Astrocyte of the cerebellum (primary cell): ENCODE measurements at places on chromosomes 1 and 21.
A peak's percentile ranks its signal among the peaks of the same experiment; 100 is the strongest.

DNA sequence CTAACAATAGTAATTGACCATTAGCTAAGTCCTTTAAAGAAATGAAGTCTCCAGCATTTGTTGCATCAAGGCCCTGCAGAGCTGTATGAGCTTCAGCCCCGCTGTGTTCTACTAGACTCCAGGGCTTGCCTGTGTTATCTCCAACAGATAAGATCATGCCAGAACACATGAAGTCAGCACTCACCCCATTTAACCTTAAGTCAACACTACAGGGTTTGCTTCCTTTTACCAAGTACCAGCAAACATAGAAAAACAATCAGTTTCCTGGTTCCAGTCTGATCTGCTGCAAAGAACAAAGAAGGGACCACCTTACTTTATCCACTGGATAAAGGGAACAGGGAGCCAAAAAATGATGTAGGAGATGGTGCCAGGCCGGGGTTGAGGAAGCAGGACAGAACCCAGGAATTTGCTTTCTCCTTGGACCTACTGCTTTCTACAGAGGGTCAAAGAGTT lies 41.3 kb upstream of the ENAH start:
- peak; percentile 9 for DNase-seq

- DNase-seq = no peak
Measured at GRCh38 chr21:44527156-44527982, 12.6 kb downstream of the KRTAP10-1 start.

DNA sequence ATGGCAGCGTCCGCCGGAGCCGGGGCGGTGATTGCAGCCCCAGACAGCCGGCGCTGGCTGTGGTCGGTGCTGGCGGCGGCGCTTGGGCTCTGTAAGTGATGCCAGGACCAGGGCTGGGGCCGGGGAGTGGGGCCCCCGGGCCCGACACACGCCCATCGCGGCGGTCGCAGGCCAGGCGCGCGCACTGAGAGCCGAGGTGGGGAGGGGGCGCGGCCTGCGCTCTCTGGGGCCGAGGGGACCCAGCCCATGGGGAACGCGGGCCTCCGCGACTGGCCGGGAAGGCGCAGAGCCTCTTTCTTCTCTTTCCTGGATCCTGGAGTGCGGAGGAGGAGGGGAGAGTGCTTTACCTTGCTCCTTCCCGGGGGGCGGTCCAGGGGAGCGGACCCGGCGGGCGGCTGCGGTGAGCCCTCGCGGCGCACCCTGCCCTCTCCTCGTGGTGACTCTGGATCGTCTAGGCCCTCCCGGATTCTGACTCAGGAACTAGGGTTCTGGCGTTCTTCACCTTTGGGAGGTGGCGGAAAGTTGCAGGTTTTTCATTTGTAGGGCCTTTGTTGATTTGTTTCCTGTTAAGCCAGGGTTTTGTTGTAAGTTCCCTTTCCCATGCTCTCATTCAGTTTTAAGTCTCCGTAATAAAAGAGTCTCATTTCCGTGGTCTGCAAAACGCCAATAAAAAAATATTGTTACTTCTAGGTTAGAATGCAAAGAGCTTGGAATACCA lies 529 bp downstream of the MPZL1 start:
- no peak for DNase-seq

GRCh38 chr1:7222695-7223015 lies 437.4 kb downstream of the CAMTA1 start:
- DNase-seq = no peak

DNA sequence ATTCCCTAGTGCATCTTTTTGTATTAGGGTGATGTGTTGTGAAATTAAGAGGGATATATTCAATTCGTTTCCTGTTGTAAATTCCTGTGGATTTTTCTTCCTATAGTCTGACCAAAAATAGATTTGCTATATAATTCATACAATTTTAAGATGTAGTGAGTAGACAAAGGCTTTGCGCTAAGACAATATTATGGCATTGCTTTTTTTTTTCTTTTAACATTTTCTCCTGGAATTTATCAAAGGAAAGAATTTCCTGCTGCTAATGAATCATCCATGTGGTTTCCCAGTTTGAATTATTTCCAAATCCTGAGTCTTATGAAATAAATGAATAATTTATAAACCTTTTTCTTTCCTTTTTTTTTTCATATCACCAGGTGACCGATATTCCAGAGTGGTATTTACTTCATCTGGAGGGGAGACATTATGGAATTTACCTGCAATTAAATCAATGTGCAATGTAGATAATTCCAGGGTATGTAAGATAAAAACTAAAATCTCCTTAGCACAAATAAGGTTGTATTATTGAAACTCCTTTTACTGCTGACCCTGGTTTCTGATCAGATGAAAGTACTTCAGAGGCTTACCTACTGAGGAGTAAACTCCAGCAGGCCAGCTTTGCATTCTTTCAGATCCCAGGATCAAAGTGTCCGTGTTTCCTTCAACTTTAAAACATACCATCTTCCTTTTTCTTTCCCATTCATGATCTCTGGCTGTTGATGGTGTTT lies 148.4 kb downstream of the TLR5 start:
- peak; percentile 84 for DNase-seq

GRCh38 chr1:3000671-3001470 lies 20.4 kb upstream of the ACTRT2 start:
- no peak for DNase-seq

DNA sequence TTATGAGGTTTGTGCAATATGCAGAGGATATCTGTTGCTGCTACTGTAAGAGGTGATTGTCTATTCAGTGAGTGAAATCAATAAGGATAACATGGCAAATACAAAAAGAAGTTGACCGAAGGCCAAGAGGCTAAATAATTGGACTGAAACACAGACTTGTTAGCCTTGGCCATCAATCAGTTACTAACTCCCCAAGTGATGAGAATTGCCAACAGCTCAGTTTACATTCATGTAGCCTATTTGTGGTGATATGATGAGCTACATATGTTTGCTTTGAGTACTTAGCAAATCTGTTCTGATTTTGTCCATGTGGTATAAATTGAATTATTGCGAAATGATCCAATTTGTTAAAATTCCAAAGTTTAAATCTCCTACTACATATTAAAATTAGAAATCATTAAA lies 68.6 kb upstream of the VAV3 start:
- DNase-seq = no peak

- no peak for DNase-seq
Measured at GRCh38 chr1:24893431-24893830, 36.6 kb downstream of the RUNX3 start.

- no peak for DNase-seq
Measured at GRCh38 chr21:43188592-43189210, 19.9 kb downstream of the CRYAA start.

- peak; percentile 26 for DNase-seq
Measured at GRCh38 chr1:44076066-44076465, 42.6 kb upstream of the KLF17 start.

DNA sequence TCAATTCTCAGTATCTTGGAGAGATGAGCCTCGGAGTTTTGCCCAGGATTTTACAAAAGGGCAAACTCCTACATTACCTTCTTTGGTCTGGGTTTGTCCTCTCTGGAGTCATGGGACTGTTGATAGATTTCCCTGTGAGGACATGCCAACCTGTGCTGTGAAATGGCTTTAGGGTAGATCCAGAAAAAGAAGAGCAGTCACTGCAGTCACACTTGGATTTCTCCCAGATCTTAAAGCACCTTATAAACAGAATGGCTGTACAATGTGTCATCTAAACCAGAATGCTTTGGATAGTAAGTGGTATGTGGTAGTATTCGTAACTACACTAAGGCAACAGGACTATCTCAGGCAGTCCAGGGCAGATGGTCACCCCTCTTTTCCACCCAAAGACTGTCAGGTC lies 1.9 kb upstream of the CSRP1 start:
- DNase-seq = no peak

DNA sequence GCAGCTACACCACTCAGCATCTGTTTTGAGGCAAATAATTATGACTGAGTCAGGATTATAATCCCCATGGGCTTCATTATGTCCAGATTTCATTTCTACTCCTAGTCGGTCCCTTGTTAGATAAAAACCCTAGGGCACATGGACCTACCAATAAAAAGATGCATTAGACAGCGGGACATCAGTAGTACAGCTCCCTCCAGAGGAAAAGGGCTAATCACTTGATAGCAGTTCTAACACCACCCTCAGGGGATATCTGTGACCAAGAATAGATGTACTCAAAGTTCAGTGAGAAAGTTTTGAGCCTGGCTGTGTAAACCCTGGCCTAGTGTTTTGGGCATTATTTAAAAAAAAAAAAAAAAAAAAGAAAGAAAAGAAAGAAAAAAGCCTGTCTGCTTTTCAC lies 10.0 kb downstream of the GJA8 start:
- DNase-seq = no peak

GRCh38 chr1:100039591-100039990 lies 69.8 kb downstream of the SLC35A3 start:
- no peak for DNase-seq

GRCh38 chr1:11929849-11930248 lies 3.6 kb upstream of the KIAA2013 start:
- no peak for DNase-seq

- DNase-seq = no peak
Measured at GRCh38 chr1:30191154-30191702, 532.2 kb downstream of the MATN1 start.

DNA sequence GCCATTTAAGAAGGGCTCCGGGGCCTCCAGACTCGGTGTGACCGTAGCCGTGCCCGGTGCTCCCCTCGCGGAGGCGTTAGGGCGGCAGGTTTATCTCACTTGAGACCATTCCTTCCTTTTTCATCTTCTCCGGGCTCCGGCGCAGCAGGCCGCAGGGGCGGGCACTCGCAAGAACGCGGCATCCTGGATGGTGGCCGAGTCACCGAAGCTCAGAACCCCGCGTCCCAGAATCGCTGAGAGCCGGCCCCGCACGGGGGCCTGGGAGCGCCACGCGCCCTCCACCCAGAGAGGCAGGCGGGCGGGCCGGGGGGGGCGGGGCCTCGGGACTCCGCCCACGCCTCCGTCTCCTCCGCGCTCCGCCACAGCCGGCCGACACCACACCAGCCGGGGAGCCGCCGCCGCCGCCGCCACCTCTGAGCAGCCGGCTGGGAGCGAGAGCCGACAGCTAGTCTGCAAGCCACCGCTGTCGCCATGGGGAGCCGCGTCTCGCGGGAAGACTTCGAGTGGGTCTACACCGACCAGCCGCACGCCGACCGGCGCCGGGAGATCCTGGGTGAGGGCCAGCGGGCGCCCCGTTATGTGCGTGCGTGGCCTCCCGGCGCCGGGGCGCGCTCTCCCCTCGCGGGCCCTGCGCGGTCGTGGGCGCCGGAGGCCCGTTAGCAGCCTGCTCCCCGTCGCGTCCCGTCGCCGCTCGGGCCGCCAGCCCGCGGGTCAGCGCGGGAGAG lies at the start of gene DEGS1:
DEGS1 (plus strand) TSS at position 375 of the 725 bp plus-strand sequence; CDS start at position 472, 97 bp downstream.
- DNase-seq = no peak

DNA sequence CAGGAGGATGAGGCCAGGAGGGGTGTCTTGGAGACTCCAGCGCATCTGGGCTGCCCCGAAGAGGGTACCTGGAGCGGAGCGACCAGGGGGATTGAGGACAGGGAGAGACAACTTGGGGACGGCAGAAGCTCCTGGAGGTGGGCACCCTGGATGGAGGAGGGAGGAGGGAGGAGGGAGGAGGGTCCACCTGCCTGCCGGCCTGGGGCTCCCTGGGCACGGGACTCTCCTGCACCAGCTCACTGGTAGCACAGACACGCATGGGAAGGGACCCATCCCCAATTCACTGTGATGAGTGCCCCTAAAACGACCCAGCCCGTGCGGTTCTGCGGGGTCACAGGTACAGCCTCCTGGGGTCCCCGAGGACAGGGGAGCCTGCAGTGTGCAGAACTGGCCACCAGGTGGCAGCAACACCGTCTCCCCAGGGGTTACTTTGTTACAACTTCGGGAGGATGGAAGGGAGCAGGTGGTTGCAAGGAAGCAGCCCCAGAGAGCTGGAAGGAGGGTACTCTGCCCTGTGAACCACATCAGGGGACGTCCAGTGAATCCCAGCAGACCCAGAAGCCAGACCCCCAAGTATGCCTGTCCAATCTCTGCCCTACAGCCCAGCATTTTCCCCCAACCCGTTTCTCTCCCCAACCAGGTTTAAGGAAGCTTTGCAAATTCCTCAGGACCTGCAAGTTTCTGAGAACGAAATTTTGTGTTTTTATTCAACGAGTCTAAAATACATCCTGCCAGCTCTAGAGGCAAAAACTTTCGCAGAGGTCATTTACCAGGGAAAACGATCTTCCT lies 482.4 kb downstream of the NPHP4 start:
- peak; percentile 2 for DNase-seq

DNA sequence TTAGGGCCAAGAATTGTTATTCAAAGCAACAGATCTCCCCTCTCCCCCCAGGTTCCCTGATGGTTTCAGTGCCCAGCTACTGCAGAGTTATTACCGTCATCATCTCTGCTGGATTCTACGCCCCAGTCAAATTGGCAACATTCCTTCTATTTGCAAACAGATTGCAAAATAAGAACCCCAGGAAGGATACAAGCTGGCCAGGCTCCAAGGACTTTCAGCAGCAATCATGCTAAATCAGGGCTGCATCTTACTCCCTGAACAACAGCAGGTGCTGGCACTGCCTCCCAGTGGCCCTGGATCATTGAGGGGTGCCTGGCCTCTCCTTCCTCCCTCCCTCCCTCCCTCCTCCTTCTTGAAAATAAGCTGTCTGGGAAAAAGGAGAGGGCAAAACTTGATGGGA lies 521.6 kb upstream of the BEND5 start:
- peak; percentile 24 for DNase-seq

GRCh38 chr1:221099747-221100595 lies 220.7 kb downstream of the HLX start:
- DNase-seq = no peak

DNA sequence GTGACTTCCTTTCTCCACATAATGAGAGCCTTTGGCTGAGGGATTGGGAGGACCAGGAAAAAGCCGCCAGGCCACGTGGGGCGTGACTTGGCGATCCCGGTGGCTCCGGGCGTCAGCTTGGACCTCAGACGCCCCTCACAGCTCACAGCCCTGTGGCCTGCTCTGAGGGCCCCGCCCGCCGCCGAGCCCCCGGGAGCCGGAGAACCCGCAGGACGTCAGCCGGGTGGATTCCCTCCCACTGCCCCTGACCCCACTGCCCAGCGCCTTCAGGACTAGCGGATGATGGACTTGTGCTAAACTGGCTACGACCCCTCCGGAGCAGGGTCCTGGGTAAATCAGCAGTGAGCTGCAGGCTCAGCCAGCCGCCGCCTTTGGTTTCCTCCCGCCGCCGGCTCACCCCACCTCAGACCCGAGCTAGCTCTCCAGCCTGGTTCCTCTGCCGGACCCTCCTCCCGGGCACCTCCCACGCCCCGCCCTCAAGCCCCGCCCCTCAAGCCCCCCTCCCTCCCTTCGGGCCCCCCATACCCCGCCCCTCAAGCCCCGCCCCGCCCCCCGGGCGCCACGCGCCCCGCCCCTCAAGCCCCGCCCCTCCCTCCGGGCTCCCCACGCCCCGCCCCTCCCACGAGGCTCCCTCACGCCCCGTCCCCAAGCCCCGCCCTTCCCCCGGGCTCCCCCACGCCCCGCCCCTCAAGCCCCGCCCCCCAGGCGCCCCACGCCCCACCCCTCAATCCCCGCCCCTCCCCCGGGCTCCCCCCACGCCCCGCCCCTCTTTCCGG lies 10.0 kb upstream of the FAAP20 start:
- DNase-seq = no peak

DNA sequence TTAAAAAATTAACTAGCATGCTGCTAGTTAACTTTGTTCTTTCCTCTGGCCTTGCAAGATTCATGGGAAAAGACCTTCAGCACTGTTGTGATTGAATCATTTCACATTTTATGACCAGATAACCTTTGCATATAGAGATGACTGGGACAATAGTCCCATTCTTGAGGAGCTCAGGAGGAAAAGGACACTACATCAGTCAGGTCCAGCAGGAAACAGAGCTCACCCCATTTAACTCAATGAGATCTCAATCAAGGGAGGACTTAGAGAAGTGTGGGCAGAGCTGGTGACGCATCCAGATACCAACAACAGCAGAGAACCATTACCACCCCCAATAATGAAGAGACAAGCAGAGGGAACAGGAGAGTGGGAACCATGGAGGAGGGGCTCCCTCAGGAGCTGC lies 109.4 kb upstream of the GUCA2B start:
- DNase-seq = no peak

- no peak for DNase-seq
Measured at GRCh38 chr1:35164893-35165292, 28.1 kb downstream of the SFPQ start.
